ENCODE measurements at places on chromosomes 4 and X. TPM values are rescaled to one million over a fixed set of nuclear protein-coding genes. Genes with fewer than 3 reads are reported as not detected.

ARR3 gene
- total RNA-seq = not detected

TEX13B gene
- not detected for total RNA-seq

GRCh38 chrX:115134382-115134781, 54.8 kb upstream of the RBMXL3 start:
- DNase-seq = no peak

DNA sequence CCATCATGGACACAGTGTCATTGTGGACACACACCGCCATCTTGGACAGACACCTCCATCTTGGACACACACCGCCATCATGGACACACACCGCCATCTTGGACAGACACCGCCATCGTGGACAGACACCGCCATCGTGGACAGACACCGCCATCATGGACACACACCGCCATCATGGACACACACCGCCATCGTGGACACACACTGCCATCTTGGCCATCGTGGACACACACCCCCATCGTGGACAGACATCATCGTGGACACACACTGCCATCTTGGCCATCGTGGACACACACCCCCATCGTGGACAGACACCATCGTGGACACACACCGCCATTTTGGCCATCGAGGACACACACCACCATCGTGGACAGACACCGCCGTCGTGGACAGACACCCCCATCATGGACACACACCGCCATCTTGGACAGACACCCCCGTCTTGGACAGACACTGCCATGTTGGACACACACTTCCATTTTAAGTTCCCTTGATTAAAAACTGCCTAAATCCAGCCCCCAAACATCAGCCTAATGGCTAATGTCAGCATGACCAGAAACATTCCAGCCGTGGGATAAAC, 9.1 kb downstream of the ASMTL start:
- peak; percentile 25 for DNase-seq

- no peak for DNase-seq
Measured at GRCh38 chr4:69092190-69092589, 4.1 kb upstream of the UGT2B7 start.

DNA sequence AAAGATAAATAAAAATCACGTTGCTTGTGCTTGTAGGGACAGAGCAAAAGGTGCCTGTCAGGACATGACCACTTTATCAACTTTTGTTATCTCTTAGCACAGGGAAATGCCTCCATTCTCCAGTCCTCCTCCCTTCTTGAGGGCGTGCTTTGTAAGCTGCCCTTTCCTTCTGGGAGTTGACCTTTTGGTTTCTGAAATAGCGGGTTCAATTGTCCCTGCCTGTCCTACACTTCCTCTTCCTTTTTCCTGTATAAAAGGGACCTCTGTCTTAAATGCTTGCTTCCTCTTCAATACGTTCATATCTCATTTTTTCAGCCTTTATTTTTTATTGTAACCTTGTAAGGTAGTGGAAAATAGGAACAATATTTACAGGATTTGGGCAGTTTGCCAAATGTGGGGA, 153.5 kb downstream of the SH3BGRL start:
- peak; percentile 9 for DNase-seq

DNA sequence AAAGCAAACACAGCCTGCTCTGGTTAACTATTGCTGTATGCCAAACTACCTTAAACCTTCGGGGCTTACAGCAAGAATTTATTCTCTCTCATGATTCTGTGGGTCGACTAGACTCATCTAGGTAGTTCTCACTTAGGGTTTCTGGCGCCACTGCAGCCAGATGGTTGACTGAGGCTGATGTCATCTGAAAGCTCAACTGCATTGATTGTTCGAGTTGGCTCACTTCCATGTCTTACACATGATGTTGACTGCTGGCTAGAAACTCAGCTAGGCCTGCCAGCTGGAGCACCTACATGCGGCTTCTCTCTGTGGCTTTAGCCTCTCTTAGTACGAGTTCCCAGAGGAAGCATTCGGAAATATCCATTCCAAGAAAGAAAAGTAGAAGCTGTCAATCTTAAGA, 103.2 kb downstream of the SRPX start:
- DNase-seq = no peak

DNA sequence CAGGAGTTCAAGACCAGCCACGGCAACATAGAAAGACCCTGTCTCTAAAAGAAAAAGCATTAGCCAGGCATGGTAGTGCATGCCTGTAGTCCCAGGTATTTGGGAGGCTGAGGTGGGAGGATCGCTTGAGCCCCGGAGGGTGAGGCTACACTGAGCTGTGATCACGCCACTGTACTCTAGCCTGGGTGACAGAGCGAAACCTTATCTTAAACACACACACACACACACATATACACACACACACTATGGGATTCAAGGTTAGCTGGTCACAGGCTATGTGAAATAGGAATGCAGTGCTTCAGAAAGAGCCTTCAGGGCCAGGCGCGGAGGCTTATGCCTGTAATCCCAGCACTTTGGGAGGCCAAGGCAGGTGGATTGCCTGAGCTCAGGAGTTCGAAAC, 23.5 kb downstream of the NLGN3 start:
- DNase-seq = no peak

DNA sequence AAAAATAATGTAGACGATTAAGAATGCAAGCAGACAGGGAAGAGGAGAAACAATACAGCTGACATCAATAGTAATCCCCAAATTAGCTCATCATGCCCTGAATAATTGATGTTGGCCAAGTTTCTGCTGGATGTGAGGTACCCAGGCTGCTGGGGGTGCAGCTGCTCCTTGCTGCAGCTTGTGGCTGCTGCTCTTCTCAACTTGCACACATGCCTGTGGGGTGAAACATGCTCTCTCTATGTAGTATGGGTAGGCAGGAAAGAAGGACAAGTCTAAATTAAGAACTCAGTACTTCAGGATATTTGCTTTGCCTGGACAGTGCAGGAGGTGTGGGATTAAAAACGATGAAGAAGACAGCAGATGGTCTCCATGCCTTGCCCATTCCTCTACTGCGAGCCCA, 16.7 kb downstream of the EDA2R start:
- no peak for DNase-seq

DNA sequence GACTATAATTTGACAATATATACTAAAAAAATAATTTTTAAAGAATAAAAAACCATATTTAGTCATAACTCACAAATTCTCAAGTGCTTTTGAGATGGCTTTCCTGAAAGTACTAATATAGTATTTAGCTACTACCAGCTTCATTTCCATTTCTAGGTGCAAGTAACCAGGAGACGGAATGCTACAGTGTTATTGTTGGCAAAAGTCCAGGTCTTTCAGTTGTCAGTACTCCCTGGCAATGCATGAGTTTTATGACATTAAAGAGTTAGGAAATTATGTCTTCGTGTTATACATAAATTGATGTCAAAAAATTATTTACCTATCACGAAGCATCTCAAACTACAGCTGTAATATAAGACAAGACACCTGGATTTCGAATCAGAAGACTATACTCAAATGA, 45.0 kb downstream of the TMEM47 start:
- DNase-seq = peak; percentile 21

DNA sequence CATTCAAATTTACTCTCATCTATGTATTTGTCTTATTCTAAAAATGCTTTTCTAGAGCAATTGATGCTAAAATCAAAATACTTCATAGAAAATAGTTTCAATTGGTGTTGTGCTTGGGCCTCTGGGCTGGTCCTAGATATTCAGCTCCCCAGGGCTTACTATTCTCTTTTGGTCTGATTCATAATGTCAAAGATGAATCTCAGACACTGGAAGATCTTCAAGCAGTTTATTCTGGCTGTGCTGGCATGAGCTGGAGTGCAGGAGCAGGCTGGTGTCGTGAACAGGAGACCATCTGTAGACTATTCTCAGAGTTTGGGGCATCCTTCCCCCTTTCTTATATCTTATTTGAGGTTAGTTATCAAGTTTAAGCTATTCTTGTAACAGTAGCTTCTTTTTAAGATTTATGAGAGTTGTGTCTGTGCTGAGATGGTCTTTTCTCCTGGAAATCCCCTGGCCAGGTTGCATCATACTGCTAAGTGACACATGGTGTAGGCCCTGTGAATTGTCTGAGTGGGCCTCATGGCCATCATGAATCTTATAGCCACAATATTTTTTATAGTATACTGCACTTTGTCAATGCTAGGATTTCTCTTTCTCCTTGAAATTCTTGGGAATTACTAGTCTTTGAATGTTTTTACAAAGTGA, 1624.0 kb upstream of the IGFBP7 start:
- no peak for DNase-seq

DNA sequence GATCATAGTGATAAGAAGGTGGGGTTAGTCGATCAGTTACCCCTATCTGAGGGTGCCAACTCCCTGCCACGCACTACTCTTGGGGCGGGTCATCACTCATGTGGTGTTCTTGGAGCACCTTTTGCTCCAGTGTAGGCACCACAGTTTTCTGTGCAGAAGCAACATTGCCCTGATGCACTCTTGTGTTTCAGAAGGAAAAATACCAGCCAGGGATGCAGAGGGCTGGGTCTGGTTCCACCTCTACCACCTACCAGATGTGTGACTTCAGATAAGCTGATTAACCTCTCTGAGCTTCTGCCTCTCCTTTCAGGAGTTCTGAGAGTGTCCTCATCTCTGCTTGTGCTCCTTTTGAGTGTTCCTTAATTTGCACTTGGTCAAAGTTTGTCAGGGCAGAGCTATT, 29.9 kb upstream of the PROM1 start:
- no peak for DNase-seq

GRCh38 chr4:1077711-1078477, 35.5 kb downstream of the RNF212 start:
- DNase-seq = peak; percentile 28

GRCh38 chr4:162891788-162892707, 274.6 kb downstream of the NAF1 start:
- peak; percentile 63 for DNase-seq

Data from kidney (tissue), 22 donors.